ENCODE measurements at places on chromosomes 2 and 18.
A peak's percentile ranks its signal among the peaks of the same experiment; 100 is the strongest.

GRCh38 chr2:33051586-33052360, 105.0 kb downstream of the LTBP1 start:
- DNase-seq, result peak; percentile 37

DNA sequence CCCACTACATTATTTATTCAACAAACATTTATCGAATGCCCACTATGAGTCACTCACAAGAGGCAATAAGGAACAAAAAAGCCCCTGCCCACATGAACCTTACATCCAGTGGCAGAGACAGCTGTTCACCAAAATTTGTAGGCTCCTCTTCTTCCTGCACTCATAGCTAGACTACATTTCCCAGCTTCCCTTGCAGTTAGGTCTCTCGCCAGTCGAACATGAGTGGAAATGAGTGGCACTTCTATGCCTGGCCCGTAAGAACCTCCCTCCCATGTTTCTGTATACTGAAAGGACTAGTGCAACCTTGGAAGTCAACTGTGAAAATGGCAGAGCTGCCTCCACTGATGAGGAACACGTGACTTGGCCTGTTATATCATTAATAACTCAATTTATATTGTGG, 19.4 kb upstream of the NCOA1 start:
- DNase-seq, result no peak

DNA sequence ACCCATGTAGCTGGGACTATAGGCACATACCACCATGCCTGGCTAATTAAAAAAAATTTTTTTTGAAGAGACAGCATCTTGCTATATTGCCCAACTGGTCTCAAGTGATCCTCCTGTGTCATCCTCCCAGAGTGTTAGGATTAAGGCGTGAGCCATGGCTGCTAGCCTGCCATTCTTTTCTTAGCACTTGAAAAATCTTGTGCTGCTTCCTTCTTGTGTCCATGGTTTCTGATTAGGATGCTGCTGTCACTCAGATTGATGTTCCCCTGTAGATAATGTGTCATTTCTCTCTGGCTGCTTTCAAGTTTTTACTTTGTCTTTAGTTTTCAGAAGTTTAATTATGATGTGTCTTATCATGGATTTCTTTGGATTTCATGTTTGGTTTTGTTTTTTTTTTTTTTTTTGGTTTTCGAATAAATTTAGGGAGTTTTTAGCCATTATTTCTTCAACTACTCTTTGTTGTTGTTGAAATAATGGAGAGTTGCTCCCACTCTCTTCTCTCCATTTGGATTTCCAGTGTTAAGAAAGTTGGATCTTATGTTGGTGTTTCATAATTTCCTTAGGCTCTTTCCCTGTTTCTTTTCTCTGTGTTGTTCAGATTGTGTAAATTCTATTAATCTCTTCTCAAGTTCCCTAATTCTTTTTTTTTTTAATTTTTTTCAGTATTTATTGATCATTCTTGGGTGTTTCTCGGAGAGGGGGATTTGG, 2.5 kb downstream of the ATP9B start:
- DNase-seq, result no peak

DNA sequence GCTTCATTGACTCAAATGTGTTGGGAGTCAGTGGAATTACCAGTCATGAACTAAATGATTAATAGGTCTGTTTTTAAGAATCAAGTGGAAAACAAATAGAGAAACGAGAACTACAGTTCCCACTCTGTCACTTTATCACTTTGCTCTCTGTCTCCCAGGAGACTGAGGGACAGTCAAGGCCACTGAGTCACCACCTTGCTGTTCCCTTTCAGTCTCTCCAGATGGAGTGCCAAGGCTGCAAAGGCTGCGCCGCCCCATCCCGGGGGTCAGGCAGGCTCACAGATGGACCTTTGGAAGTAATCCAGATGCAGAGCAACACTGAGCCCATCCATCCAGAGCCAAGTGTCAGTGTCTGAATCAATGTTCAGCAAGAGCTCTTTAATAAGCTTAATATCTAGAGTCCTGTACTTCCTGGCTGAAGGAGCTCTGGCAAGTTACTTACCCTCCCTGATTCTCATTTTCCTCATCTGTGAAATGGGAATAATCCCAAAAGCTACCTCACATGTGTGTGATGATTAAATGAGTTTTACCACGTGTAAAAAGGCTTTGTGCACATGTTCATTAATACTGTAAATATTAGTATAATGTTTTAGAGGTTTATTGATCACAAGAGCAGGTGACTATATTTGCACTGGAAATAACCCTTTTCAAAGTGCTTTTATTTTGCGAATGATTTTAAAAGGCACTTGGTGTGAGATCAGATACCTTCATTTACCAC, 43.0 kb upstream of the EFEMP1 start:
- DNase-seq, result no peak

GRCh38 chr2:164706522-164706921, 85.2 kb upstream of the GRB14 start:
- DNase-seq, result no peak

DNA sequence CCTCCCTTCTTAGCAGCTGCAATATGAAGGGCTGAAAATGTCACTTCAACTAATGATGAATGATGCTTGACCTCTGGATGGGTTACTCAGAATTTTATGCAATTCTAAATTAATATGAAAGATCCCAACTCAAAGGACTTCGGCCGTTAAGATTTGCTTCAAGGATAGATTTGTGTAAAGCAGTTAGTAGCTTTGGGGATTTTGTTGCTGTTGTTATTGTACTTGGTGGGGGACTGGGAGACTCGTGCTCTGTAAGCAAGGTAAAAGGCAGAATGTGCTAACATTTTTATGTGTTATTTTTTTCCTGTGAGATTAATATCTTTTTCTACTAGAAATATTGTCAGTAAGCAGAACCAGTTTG, 478.8 kb downstream of the ARHGAP15 start:
- DNase-seq, result no peak

DNA sequence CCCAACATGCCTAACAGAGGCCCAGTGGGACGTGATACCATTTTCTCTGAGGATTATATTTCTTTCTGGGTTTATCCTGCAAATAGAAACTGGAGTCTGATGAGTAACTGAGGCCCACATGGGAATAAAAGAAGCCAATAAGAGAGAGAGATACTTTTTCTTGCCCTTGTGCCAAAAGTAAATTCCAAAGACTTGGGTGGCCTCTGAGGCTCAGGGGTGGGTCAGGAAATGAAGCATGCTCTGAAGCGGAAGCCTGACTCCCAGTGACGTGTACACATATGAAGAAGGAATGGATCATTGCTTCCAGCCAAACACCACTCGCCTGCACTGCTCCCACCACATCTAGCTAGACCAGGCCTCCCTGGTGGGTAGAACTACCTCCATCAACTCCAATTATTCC, 273.6 kb upstream of the NCKAP5 start:
- DNase-seq, result no peak

DNA sequence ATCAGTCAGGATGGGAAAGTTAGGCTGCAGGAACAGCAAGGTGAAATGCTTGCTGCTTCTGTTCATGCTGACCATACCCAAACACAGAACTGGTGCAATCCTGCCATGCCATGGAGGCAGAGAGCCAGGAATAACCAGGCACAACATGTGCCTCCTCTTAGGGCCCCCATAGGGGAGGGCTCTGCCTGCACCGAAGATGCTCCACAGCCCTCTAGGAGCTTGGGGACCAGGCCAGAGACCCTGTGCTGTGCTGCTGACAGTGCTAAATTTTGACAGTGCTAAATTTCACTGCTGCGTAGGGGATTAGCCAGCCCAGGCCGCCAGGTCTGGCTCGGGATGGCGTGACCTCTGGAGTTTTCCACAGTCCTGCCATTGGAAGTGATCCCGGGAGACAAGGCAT, 173.3 kb downstream of the SH3RF3 start:
- DNase-seq, result no peak

- no peak for DNase-seq
Observed at GRCh38 chr2:96247009-96247408, 18.8 kb downstream of the TMEM127 start.

All from LNCaP clone FGC (cell line).